ENCODE measurements at places on chromosomes 16 and 17.

DNA sequence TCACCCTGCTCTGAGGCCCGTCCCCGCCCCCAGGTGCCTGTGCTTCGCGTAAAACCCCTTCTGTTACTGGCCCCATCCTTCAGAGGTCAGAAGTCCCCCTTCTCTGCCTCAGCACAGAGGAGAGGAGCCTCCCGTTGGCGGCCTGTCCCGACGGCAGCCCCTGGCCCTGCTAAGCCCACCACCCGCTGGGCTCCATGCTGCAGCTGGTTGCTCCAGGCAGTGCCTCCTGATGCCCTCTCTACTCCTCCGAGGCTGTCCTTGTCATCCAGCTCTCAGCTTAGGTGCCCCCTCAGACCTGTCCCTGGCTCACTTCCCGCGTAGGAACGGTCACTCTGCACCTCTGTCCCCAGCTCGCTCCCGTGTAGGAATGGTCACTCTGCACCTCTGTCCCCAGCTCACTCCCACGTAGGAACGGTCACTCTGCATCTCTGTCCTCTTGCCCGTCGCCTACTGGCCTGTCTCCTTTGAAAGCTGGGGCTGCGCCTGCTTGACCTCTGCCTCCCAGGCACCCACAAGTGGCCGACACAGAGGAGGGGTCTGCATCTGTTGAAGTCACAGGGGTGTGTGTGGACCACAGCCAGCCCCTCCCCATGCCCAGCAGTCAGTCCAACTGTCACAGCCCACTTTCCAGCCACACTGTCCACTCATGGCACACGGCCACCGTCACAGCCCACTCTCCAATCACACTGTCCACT, 31.7 kb upstream of the ZC3H18 start:
- DNase-seq = no peak

DNA sequence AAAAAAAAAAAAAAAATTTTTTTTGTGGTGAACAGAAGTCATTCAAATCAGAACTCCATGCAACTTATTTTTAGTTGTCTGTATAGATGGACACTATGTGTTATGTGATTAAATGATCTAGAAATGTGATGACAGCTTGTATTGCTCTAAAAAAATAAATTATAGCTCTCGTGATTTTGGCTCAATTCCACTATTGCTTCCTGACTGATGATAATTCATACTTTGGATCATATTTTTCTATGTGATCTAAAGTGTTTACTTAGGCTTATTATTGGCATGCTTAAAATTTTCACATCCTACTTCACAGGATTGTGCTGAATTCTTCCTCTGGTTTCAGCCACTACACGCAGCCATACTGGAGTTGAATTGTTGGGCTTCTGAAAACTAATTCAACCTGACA, 76.8 kb downstream of the RPGRIP1L start:
- DNase-seq = no peak

DNA sequence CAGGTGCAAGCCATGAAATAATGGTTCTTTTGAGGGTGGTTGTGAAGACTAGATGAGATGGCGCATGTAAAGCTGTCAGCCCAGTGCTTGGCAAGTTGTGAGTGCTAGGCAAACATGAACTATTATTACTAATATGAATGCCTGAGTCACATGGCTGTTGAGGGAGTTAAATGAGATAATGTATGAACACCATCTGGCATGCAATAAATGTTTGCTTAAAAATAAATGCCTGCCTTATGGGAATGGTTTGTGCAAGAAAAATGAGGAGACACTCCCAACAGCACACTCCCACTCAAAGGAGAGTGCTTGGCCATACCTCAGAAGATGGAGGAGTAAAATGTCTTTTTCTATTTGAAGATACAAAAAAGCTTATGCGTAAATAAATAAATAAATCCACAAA, 3.6 kb downstream of the MAPK3 start:
- DNase-seq = no peak

GRCh38 chr17:27049104-27049784, 244.7 kb upstream of the WSB1 start:
- no peak for DNase-seq

GRCh38 chr16:80006241-80007215, 406.0 kb upstream of the MAF start:
- no peak for DNase-seq

DNA sequence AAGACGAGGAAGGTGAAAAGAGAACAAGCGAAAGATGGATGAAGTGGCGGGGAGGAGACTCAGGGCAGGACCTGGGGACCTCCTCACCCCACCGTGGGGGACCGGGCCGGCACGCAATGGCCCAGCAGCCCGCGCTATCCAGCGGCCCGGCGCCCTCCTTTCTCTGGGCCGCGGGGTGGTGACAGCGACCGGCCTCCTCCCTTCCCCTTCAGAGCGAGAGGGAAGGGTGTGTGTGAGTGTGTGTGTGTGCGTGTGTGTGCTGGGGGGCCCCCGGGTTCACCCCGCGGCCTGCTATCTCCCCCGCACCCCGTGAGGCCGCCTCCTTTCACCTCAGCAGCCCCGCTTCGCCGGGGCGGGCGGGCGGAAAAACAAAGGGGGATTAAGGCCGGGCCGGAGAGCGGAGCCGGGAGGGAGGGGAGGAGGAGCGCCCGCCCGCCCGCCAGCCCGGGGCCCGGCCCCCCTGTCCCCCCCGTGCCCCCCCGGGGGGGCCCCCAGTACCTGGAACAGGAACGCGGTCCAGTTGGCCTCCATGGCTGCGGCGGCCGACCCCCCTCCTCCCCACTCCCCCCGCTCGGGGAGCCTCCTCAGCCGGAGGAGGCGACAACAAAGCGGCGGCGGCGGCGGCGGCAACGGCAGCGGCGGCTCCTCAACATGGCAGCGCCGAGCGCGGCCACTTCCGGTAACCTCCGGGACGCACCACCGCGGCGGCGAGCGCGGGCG, at the start of gene VEZF1:
Gene VEZF1 (minus strand): TSS at position 674 of the 720 bp plus-strand sequence. CDS start 143 bp downstream, at position 531.
- DNase-seq = peak; percentile 67

DNA sequence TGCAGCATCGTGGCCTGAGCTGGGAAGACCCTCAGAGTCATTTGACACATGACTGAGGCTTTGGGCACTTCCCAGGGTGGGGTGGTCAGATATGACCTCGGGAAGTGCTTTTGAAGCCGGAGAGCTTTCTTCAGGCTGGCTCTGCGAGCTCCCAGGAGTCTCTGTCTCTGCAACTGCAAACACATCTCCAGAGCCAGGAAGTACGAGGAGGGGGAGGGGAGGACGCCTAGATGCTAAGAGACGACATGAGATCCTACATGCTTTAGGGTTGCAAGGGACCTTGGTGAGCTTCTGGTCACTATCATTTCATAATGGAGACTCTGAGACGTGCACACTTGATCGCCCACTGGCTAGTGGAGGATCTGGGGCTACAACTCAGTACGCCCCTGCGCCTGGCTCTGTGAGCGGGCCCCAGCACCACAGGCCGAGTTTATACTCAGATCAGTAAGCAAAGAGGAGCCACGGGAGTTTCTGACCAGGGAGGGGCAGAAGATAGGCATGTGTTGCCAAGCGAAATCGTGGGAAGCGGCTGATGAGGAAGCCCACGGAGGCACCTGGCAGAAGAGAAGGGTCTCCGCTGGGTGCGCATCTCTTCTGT, 527 bp upstream of the MGAT5B start:
- no peak for DNase-seq

DNA sequence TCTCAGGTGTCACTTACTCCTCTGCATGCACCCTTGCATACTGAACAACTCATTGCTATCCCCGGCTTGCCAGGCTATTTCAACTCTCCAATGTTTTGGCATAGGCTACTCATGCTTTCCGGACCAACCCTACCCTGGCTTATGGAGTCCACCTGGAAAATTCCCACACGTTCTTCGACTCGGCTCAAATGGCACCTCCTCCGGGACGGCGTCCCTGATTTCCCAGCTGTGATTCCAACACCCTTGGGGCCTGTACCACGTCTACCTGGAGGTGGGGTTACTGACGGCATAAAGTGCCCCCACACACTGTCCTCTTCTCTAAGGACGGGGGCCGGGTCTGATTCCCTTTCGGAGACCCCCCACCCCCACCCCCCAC, 498 bp downstream of the SMYD4 start:
- DNase-seq = no peak

DNA sequence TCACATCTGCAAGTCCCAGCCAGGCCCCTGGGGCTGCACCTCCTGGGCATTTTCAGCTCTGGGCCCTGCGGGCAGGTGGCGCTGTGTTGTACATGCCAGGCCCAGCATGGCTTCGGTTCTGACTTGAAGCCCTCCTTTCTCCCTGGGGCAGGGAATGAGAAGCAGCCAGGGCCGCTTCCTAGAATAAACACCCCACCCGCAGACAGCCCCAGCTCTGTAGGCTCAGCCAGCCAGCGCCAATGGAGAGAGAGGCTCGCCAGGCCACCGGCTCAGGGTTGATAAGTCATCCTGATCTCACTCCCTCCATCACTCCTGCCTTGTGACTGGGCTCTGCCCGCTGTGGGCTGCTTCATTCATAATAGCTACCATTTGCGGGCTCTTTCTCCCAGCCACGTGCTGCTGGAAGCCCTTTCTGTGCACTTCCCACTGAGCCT, 6.0 kb upstream of the GLIS2 start:
- peak; percentile 53 for DNase-seq

DNA sequence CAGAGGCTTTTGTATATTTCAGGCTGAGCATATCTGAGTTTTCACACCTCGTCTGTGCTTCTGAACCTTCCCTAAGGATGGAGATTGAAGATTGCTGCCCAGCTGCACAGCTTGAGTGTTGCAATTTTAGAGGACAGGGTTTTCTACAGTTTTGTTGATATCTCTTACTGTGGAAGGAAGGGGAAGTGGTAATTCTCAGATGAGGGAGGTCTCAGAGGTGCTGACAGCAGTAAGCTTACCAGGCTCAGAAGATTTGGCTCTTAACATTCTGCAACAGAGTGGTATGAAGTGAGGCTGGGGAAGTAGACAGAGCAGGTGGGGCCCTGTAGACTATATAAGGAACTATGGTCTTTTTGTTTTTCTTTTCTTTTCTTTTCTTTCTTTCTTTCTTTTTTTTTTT, 45.8 kb upstream of the ARHGAP17 start:
- no peak for DNase-seq

DNA sequence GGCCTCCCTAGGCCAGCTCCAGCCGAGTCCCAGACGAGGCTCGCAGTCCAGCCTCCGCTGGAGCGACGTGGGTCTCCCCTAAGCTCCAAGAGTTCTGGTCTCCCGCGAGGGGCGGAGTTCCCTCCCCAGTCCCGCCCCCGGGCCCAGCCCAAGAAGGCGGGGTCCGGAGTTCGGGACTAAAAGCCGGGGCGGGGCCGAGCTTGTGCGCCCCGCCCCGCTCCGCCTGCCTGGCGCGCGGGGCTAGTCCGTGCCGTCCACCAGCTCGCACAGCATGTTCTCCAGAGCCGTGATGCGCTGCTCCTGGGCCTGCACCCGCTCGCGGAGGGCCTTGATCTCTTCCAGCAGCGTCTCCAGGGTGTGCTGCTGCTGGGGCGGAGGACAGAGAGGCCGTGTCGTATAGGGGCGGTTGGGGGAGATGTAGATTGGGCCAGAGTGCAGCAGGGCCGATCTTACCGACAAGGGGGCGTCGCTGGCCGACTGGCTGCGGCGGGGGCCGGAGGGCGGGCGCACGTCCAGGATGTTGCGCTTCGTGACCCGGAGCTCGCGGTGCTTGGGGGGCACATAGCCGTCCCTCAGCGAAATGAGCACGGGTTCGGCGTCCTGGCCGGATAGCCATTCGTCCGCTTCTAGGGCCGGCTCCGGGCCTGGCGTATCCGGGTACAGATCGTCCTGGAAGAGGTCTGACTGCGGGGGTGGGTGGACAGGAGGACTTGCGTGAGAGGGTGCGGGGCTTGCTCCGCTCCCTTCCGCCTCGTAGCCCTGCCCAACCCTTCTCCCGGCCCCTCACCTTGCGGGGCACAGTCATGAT, 7.0 kb downstream of the CORO6 start:
- peak; percentile 84 for DNase-seq

DNA sequence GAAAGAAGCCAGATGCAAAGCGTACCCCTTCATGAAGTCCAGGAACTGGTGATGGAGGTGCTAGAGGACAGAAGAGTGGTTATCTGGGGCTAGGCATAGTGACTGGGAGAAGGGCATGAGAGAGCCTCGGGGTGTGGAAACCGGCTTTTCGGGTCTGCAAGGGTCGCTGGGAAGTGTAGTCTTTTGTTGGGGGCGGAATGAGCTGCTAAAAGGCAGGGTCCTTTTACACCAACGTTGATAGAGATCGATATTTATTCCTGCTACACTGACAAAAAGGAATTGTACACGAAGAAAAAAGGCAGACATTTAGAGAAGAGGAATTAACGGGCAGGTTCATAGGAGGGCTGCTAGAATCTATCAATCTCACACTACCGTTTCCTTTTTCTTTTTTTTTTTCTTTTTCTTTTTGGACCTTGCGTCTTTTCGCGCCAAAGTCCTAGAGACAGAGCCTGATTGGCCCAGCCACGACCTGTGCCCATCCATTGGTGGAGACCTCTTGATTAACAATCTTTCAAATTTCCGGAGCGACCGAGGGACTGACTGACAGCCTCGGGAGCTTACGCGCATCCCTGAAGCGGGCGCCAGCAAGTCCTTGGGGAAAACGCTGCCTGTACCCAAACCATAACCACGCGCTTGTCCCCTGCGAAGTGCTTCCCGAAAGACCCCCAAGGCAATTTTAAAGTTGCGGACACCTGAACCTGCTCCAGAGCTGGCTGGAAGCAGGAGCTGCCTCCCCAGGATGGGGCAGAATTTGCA, 27.7 kb upstream of the DHRS7B start:
- peak; percentile 50 for DNase-seq

DNA sequence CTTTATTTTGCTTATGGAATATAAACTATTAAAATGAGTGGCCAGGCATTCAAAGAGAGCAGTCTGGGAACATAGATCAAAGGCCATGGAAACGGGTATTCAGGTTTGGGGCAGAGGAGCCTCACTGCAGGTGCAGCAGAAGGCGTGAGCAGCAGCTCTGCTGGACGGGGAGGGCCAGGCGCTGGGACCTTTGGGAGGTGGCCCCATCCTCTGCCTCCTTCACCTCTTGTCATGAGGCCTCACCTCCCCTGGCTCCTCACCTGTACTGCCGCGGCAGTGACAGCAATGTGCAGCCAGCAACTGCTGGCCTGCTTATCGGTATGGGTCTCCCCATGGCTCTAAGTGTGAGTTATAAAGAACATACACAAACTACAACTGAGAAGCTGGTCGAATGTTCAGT, 109.4 kb downstream of the CDK5R1 start:
- DNase-seq = no peak

GRCh38 chr16:88880226-88881006, 14.0 kb upstream of the PABPN1L start:
- DNase-seq = no peak

DNA sequence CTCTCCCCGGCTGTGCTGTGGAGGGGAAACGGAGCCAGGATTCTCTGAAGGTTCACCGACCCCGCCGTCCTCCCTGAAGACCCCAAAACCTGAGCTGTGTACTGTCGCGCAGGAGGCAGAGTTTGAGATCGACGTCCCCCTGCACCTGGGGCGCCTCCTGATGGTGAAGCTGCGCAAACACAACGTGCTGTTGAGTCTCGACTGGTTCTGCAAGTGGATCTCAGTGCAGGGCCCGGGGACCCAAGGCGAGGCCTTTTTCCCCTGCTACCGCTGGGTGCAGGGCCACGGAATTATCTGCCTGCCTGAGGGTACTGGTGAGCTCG, 62.6 kb upstream of the TEKT1 start:
- DNase-seq = peak; percentile 2

GRCh38 chr17:30296499-30297080, 4.8 kb upstream of the BLMH start:
- DNase-seq = no peak

Measured in stimulated activated CD4-positive, alpha-beta T cell treated with anti-CD3 and anti-CD28 coated beads, Interleukin-4, amount 100 ng/mL, for 4 hours (primary cell).